ENCODE measurements at places on chromosomes 16 and 17.

- DNase-seq: no peak
These were observed 57.2 kb downstream of the ACTG1 start for GRCh38 chr17:81455387-81455786.

DNA sequence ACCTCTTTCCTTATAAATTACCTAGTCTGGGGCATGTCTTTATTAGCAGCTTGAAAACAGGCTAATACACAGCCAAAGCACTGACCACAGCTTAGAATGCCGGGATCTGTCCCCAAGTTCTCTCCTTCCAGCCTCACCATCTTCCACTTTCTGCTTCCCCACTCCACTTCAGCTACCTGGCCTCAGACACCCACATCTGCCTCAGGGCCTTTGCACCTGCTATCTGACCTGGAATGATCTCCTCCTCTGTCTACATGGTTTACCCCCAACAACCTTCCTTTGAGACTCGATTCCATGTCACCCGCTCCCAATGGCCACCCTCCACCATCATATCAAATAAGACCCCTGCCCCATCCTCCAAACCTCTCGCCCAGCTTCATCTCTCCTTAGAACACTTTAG, 152.6 kb upstream of the CDC42EP4 start:
- no peak for DNase-seq

DNA sequence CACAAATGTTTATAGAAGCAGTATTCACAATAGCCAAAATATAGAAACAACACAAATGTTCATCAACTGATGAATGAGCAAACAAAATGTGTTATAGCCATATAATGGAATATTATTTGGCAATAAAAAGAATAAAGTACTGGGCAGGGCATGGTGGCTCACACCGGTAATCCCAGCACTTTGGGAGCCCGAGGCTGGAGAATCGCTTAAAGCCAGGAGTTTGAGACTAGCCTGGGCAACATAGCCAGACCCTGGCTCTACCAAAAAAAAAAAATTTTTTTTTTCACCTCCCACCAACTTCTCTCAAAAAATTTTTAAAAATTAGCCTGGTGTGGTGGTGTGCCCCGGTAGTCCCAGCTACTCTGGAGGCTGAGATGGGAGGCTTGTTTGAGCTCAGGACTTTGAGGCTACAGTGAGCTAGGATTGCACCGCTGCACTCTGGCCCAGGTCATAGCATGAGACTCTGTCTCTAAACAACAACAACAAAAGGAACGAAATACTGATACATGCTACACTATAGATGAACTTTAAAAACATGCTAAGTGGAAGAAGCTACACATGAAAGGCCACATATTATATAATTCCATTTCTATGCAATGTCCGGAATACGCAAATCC, 10.7 kb upstream of the PECAM1 start:
- no peak for DNase-seq

DNA sequence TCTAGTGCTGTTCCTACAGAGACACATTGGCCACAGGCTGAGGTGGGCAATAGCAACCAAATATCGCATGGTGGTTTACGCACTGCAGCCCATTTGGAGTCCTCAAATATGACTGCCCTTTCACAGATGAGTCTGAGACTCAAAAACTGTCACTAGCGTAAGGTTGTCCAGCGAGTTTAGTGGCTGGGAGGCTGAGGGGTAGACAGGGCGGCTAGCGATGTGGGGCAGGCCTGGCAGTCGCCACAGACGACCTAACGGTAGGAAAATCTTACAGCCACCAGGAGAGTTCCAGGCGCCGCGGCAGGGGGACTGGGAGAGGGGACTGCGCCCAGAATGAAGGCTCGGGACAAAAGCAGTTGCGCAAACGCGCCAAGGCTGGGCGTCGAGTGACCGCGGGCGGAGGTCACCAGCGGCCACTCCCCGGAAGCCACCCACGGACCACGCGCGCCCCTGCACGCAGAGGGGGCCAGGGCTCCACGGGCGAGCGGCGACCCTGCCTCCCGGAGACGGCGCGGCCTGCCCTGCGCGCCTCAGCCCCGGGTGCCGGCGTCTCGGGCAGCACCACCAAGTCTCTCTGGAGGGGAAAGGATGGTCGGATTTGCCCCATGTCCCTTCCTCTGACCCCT, 699 bp upstream of the MAP1LC3B start:
- DNase-seq: no peak

- DNase-seq: no peak
These were observed 422.1 kb upstream of the SALL1 start for GRCh38 chr16:51573191-51573590.
